Stimulated activated CD8-positive, alpha-beta memory T cell treated with anti-CD3 and anti-CD28 coated beads, Interleukin-4, amount 100 ng/mL, for 4 hours (primary cell): ENCODE measurements at places on chromosomes 7 and 10.

DNA sequence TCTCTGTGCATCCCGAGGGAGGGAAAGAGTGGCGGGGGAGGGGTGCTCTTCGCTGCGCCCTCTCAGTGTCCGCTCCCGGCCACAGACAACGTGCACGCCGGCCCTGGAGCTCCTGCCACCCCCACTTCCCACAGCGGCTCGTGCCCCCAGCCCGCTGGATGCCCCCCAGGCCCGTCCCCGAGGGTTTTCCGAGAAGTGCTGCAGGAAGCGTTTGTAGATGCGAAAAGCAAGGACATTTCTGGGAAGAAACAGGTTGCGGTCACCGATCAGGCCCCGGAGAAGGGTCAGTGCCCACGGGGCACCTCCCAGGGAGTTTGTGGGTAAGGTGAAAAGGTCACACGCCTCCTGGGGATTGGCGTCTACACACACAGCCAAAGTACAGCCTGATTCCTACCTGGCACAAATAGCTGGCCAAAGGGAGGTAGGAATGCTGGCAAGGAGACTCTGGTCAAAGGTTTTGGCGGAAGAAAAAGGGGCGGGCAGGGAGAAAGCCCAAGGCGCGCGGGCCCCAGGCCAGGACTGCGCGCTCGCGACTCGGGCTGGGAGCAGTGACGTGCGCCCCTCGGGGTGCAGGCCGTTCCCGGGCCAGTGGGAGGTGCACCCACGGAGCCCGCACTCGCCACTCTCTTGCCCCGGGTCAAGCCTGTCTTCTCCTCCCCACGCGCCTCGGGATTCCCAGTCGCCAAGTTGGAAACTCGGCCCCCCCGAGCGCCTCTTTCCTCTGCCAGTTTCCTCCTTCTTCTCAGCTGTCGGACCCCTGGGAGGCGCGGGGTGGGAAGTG is 1.5 kb upstream of the NRP1 start:
- no peak for DNase-seq

DNA sequence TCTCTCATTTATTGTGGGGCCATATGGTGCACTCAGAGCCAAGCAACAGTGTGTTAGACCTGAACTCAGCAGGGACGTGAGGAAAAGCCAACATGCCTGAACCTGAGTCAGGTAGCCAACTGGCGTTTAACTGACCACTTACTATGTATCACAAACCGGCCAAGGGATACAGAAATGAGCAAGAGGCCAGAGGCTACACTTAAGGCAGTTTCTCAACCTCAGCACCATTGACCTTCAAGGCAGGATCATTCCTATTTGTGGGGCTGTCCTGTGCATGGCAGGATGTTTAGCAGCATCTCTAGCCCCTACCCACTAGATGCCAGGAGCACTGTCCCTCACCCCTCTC is 103.5 kb upstream of the NANOS1 start:
- no peak for DNase-seq

- DNase-seq: no peak
Measured at GRCh38 chr10:132192076-132192975, 5.6 kb downstream of the DPYSL4 start.

DNA sequence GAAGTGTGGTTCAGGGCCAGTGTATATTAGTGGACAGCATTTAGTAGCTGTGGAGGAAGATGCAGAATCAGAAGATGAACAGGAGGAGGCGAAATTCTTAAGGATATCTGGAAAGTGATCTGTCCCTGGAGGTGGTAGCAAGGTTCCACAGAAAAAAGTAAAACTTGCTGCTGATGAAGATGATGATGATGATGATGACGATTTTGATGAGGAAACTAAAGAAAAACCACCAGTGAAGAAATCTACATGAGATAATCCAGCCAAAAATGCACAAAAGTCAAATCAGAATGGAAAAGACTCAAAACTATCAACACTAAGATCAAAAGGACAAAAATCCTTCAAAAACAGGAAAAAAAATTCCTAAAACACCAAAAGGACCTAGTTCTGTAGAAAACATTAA is 26.3 kb downstream of the TM9SF3 start:
- no peak for DNase-seq

GRCh38 chr7:29149036-29149435 is 2.7 kb upstream of the CPVL start:
- DNase-seq: no peak

DNA sequence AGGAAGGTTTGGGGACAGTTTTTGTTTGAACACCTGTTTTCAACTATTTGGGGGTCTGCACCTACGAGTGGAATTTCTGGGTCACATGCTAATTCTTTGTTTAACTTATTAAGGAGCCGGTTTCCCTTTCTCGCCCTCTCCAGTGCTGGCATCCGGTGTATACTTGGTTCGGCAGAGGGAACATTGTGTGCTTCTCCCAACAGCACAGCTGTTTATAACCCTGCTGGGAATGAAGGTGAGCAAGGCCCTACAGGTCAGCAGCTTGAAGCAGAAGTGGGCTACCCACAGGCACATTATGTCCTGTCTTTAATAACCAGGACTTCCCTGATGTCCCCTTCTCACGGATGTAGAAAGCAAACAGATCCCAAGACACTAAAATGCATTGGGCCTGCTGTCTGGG is 87.5 kb upstream of the PDCD4 start:
- no peak for DNase-seq

GRCh38 chr10:22900841-22901601 is 26.8 kb upstream of the ARMC3 start:
- no peak for DNase-seq

- no peak for DNase-seq
Measured at GRCh38 chr10:822197-822596, 109.3 kb downstream of the LARP4B start.

DNA sequence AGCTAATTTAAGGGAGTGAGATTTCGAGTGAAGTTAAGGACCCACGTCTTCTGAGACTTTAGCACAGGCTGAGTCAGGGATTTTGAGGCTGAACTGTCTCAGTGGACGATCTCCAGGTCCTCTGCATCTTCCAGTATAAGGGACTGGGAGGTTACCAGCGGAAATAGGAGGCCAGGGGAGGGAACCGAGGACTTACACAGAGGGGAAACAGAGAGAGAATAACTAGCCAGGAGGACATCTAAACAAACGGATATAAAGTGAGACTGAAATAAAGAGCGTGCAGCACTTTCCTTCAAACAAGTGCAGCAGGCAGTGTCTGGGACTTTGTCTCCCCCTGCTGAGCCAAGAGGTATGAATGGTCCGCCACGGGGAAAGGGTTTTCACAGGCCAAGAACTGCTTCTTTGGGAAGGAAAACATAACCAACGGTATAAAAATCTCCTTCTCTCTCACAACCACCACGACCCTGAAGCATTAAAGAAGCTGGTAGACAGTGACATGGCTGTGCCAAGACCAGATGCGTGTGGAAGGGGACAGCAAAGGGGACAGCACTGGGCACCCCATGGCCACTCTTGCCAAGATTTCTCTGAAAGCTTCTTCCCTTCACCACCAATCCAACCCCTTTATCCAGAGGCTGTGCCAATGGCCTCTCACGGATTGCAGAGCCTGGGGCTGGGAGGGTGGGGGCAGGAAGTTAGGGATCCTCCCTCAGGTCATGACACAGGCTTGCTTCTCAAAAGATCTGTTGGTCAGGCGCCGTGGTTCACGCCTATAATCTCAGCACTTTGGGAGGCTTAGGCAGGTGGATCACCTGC is 72.0 kb downstream of the SLC37A3 start:
- DNase-seq: peak; percentile 19

- DNase-seq: no peak
Measured at GRCh38 chr7:24767878-24768569, 10.8 kb upstream of the GSDME start.

DNA sequence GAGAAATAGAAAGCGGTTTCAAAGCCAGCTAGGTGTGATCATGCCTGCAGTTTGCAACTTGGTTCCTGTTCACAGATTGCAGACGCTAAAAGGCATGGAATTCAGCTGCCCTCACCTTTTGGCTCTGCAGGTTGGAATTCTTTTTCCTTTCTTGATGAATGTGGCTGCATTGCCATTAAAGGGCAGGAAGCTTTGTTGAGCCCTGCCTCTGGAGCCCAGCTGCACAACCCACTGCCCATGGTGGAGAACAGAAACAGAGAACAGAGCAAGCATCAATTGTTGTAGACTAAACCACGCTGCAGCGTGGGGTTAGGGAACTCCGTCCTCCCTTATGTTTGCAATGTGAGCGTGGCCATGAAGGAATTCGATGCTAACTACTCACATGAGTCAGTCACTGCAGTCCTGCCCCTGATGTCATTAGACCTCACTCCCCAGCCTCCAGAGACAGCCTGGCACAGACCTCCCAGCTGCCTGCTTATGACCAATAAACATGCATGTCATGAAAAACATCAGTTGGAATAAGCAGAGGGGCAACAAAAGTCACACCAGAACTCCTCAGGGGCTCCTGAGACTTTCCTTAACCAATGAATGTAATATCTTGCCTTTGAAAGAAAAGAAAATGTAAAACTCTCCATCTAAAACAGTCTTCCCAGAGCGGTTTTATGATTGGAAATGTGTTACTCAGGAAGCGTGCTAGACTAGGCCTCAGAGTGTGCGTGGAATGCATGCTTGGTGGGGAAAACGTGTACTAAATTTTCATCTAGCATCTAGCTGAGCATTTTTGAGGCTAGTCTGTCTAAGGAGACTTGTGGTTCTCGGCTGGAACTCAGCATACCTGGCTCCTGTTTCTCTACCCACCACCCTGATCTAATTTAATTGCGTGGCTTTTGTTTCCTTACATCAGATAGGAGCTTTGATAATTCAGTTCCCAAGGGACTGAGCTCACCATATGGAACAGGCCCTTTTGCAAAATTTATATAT is 232.2 kb downstream of the KIAA1217 start:
- DNase-seq: no peak

DNA sequence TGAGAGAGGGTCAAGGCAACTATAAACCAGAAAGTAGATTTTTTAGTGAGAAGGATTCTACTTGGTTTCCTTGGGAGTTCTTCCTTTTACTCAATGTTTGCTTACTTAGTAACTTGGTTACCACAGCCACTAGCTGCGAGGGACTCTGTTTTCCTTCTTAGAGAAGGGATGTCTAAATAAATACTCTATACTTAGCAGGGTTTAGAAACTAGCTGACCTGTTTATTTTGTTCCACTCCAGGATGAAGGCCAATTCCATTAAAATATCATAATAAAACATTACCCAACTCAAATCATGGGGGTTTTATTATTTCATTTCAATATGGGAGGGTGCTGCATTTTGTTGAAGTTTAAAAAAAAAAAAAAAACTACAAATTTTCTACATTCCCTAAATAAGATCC is 87.3 kb downstream of the PPP1R3A start:
- no peak for DNase-seq

DNA sequence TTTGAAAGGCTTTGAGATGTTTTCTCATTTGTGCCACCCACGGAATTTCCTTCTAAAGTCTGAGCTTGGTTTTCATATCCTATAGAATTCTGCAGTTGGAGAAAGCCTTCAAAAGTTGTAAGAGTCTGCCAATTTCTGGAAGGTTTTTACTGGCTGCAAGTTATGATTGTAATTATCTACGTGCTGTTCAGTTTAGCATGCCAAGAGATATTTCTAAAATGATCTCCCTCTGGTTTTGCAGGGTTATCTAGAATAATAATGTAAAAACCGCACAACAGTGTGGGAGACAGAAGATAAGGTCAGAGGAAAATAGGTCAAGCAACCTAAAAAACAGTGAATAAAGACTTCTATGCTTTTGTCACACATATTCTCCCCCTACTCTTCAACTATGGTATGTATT is 69.3 kb downstream of the MTERF1 start:
- DNase-seq: no peak

GRCh38 chr7:75727881-75728593 is 10.7 kb downstream of the HIP1 start:
- no peak for DNase-seq

DNA sequence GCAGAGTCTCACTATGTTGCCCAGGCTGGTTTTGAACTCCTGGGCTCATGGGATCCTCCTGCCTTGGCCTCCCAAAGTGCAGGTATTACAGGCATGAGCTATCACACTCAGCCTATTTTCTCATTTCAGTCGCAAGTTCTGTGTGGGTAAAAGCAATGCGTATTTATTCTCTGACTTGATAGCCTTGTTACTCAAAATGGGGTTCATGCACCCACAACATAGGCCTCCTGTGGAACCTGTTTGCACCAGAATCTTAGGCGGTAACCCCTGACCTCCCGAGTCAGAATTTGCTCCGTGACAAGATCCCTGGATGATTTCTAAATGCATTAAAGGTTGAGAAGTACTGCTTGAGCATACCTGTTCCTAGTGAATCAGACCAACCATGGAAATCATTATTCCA is 7.3 kb downstream of the IL2RA start:
- DNase-seq: no peak

DNA sequence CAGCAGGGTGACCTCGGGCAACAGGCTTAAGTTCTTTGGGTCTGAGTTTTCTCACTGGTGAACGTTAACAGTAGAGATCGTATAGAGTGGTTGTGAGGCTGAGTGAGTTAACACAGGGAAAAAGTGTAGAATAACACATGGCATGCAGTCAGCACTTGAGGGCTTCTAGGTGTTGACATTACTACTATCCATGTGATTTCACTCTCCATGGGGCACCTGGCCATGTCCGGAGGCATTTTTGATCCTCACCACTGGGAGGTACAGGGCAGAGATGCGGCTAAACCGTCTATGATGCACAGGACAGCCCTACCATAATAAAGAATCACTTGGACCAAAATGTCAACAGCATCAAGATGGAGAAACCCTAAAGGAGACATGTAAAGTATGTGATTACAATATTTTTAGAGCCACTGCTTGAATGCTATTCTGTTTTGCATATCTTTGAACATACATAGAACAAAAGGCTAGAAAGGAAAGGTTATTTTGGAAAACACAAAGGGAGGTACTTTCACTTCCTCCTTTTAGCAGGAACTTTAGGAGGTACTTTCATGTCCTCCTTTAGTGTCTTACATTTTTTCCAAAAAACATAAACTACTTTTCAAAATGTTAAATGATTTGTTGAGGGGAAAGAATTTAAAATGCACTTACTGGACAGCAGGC is 44.3 kb downstream of the NOD1 start:
- DNase-seq: no peak

- no peak for DNase-seq
Measured at GRCh38 chr7:158747408-158747807, 42.8 kb upstream of the NCAPG2 start.

- DNase-seq: no peak
Measured at GRCh38 chr7:100464210-100464660, at the start of gene SPACDR. TSS of gene SPACDR (minus strand) at chr7:100464260. CDS start at chr7:100464025, 235 bp downstream.

DNA sequence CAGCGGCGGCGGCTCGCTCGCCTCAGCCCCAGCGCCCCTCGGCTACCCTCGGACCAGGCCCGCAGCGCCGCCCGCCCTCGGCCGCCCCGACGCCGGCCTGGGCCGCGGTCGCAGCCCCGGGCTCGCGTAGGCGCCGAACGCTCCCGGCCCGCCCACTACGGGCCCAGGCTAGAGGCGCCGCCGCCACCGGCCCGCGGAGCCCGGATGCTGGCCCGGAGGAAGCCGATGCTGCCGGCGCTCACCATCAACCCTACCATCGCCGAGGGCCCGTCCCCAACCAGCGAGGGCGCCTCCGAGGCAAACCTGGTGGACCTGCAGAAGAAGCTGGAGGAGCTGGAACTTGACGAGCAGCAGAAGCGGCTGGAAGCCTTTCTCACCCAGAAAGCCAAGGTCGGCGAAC is 18.2 kb upstream of the TSPAN33 start:
- no peak for DNase-seq

DNA sequence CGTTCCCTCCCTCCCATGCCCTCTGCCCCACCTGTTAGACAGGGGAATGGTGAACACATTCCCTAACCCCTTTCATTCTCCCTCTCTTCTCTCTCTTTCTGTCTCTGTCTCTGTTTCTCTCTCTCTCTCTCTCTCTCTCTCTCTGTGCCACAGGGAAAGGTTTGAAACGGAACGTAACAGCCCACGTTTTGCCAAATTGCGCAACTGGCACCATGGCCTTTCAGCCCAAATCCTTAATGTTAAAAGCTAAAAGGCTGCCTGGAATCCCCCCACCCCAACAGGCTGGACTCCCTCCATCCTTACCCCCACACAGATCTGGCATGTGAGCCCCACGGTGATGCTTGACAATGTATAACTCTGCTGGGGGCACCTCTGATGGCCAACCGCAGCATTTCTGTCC is 30.8 kb downstream of the LDB3 start:
- no peak for DNase-seq
